ENCODE measurements at places on chromosomes 16 and 17. TPM values are rescaled to one million over a fixed set of nuclear protein-coding genes. Genes with fewer than 3 reads are reported as not detected.

GRCh38 chr16:60302676-60303075 is 1568.6 kb upstream of the GOT2 start:
- no peak for DNase-seq

GRCh38 chr17:58331815-58332777 is 3.5 kb upstream of the TSPOAP1 start:
- DNase-seq = no peak

Gene TM4SF5
- not detected for total RNA-seq

DNA sequence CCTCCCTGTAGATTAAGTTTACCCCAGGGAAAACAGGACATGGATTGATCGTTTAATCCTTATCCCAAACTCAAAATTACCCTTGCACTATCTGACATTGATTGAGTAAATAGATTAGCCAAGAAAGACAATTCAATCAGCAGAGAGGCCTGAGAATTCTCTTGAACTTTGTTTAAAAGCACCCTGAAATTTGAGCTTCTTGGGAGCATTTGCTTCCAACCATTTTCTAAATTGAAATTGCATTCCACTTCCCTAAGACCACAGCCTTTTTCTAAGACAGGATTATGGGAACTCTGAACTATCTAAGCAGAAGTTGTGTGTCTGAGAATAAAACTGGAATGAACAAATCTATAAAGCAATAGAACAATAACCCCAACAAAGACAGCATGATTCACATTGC is 76.6 kb upstream of the TNRC6A start:
- no peak for DNase-seq

DNA sequence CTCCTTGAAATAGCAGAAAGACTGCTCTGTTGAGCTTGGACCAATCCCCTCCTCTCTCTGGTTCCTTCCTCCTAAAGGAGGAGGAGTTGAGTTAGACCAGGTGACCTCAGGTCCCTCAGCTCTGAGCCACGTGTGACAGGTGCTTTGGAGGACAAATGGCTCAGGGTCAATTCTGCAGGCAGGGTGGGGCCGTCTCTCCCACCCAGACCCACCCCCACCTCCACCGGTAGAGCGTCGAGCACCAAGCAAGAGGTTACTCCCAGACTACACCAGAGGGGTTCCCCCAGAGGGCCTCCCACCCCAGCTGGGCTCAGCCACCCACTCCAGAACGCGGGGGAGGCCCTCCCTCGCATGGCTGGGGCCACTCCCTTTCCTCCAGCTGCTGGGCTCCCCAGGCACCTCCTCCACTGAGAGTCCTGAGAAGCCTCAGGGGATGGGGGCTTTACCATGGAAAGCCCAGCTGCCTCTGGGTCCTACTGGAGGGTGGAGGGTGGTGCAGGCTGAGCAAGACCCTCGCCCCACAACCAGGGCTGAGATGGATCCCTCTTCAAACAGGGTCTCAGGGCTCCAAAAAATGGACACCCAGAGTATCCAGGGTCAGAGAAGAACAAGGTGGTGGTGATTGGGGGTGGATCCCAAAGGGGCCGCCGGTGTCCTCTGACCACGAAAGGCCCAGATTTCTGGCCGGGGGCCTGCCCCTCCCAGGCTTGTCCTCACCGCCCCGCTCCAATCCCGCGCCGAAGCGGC is 7.6 kb downstream of the MYO1C start:
- DNase-seq = no peak

Gene IRF8
- total RNA-seq = 0.17 TPM

- DNase-seq = no peak
Measured at GRCh38 chr16:80948886-80949493, 57.7 kb downstream of the CMC2 start.

DNA sequence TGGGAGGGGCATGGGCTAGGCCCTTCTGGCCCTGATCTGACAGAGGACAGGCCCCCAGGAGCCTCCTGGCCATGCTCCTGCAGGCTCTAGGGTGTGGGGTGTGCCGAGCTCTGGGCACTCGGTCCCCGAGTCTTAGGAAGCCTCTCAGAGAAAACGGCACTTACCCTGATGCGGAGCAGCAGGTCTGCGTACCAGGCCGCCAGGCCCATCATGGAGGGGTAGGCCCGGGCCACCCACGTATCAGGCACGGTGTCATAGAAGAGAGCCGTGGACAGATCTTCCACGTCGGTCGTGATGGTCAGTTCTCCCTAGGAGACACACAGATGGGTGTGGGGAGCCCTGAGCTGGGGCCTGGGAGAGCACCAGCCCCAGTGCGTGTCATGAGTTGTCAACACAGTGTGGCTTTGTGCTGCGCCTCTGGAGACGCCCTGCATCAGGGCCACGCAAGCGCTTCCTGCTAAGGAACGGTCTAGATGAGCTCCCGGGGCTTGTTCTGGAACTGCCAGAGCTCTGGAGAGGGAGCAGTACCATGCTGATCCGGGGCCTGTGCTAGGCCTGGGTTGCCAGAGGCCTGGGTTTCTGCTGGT is 47.9 kb downstream of the PGS1 start:
- no peak for DNase-seq

Gene KRTAP17-1
- not detected for total RNA-seq

DNA sequence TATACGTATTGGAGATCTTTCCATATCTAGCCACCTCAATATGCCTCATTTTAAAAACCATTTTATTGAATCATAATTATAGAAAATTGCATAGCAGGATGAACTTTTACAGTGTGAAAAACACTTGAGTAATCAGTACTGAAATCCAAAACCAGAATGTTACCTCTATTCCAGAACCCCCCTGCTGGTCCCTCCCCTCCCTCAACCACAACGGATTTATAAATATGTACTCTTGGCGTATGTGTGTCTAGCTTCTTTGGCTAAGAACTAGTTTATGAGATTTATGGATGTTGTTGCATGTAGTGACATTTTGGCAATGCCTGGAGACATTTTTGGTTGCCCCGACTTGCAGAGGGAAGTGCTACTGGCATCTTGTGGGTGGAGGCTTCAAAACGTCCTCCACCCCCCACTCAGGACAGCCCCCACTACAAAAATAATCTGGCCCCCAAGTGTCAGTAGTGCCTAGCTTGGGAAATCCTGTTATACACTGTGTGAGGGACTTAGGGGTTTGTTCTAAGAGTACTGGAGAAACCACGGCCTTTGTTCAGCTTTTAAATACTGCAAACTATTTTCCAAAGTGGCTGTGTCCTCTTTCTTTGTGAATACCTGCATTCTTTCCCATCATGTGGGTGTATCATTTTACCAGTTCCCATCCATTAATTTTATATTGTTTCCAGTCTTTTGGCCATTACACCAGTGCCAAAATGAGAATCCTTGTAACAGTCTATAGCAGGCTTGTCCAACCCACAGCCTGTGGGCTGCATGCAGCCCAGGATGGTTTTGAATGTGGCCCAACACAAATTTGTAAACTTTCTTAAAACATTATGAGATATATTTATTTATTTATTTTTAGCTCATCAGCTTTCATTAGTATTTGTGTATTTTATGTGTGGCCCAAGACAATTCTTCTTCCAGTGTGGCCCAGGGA is 23.7 kb downstream of the ITPRIPL2 start:
- DNase-seq = no peak

DNA sequence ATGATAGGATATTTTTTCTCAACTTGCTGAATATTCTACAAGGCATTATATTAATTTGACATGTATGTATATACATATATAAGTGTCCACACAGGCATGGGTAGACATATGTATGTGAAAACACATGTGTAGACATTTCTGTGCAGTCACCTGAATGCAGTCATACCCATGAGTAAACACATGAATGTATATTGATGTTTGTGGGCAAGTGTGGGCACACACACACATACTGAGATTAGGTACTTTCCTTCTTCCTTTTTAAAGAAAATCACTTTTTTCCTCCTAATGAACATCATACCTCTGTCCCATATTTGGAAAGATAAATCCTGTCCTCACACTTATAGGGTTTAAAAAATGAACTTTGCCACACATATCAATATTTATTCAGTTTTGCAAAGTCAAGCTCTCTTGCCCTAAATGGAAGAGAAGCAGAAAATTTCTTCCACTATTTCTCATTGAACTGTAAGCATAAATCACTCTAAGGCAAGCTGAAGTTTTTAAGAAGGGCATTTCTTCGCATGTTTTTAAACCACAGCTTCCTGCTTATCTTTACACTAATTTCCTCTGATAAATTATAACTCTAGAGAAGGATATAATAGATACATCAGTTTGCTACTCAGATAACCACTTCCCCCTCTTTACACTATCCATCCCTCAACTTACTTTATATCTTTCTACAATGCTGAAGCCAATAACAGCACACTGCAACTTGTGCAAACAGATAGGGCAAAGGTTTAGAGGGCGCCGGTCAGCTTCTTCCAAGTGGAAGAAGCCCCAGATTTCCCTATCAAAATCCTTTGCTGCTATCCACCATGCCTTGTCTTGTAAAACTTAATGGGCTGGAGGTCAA is 49.6 kb upstream of the LRRC37A3 start:
- DNase-seq = no peak

GRCh38 chr16:87713451-87714229 is 52.1 kb downstream of the KLHDC4 start:
- no peak for DNase-seq

GRCh38 chr17:70307430-70308225 is 138.3 kb downstream of the KCNJ2 start:
- DNase-seq = no peak

- no peak for DNase-seq
Measured at GRCh38 chr17:29148257-29148789, 31.9 kb downstream of the MYO18A start.

Gene KIF19
- not detected for total RNA-seq

Gene AKAP1
- total RNA-seq = 44.2 TPM

DNA sequence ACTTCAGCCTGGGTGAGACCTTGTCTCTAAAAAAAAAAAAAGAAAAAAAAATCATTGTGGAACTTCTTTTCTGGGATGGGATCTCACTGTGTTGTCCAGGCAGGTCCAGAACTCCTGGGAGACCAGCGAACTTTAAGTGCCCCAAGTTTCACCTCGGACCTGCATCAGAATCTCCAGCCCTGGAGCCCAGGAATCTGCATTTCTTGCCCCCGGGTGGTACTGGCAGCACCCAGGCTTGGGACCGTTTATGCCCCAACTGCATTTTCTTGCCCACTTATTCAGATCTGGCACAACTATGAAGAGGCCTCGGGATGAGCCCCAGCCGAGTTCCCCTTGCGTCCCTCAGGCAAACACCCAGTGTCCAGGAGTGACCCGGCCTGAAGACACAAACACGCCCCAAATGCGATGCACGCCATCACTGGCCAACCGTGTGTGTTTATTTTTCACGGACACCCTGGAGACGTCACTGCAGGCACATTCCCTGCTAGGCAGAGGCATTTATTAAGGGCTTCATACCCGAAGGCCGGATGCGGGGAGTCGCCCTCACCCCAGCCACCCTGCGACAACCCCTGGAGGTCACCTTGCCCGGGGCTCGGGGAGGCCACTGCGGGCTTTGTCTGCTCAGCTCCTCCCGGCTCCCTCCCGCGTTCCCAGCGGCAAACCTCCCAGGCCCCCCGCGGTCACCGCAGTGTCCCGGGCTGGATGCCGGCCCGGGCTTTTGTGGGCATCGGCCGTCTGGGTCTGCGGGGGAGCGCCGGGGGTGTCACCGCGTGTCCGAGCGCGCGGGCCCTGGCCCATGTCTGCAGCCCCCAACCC is 684 bp upstream of the SPIRE2 start:
- no peak for DNase-seq

Gene TAT
- total RNA-seq = not detected

All from epithelial cell of proximal tubule (primary cell).